ENCODE measurements at places on chromosomes 2 and 18.

DNA sequence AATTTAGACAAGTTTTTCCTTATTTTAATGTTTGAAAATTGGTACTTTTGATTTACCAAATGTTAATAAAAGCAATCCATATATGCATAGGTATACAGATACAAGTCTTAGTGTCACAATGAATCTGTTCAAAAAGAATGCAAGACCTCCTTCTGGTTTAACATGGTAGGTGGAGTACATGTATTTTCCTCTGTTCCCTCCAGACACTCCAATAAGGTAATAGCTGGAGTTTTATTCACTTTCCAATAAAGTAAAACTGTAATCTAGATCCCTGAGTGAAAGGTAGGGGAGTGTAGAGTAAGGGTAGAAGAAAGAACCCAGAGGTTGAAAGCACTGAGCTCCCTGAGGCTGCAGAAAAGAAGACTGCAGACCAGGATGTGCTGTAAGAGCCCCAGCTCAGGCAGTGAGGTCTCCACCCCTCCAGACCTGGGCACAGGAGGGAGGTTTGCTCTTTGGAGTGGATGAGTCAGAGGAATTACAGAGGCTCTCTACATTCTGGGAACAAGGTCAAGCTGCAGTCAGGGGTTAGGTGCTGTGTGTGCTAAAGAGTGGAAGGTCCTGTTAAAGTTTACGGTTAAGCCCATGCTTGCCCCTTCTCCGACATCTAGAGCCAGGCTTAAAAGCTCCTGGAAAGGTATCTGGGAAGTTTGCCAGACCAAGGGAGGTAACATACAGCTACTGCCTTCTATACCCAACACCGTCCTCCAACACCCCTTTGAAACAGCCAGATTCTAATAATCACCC lies 27.6 kb upstream of the STAT1 start:
- no peak for DNase-seq

DNA sequence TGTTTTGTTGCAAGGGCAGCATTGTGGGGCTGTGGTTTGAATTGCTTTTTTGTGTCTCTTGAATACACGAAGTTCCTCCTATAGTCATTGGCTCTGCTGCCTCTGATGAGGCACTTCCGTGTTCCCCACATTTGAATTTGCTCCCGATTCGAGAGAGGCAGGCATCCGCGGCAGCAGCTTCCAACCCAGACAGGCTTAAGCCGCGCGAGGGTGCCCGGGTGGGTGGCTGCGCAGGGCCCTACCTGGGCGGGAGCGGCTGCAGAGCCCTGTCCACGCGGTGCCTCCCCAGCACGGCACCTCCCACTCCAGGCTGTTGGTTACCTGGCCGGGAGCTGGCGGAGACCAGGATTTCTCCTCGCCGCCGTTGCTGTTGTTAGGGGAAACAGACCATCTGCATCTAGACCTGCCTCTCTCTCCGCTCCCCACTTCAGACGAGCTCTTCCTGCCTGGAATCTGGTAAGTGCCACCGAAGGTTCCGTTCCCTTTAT lies 151.3 kb downstream of the NEDD4L start:
- DNase-seq = peak; percentile 57

DNA sequence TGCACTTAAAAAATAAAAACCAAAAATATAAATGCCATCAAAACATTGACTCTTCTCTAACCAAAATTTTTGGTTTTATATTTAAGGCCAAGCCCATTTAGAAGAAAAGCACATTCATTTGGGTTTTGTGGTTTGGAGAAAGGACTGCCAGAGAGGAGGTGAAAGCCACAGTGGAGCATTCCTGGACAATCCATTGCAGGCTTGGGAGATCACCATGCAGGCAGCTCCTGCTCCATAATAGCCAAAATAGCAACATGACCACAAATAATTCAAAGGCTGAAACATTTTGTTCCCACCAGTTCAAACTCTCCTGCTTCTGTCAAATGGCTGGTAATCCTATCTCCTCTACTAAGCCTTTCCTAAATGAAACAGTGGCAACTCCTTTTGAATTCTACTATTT lies 73.5 kb downstream of the GALNT3 start:
- DNase-seq = no peak

GRCh38 chr18:13517369-13517768 lies 209.0 kb downstream of the FAM210A start:
- DNase-seq = no peak

- DNase-seq = no peak
These were observed 259.6 kb upstream of the PIK3C3 start for GRCh38 chr18:41695441-41695840.

DNA sequence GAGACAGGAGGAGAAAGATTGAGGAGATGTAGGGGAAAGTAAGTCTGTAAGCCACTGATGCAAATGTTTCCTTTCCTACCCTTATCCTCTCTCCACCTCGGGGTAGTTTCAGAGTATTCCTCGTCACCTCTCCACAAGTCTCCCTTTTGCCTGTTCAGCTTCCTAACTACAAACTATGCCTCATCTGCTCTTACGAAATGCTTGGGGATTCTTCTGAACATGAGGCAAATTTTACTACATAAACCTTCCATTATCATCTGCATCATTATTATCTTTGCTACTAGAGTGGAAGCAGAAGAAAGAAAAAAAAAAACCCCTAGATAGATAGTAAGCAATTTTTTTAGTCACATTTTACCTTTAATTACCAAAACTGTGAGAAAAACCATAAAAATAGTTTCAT lies 43.1 kb upstream of the CWC22 start:
- DNase-seq = no peak

DNA sequence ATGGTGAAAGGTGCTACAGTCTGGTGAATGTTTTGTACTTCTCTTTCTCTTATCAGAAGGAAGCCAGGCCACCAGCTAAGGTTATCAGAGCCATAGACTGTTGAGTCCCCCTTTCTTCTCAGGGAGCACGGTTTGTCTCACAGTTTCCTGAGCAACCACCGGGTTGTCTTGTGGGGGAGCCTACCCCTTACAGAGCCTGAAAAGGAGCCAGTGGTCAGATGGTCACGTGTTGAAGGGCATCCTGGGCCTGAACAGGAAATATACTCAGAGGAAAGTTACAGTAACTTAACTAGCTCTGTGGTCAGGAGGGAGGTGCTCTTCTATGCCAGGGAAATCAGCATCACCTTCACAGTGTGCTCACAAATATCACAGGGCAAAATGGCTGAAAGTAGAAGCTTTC lies 11.6 kb downstream of the CD28 start:
- DNase-seq = peak; percentile 96
